ENCODE measurements at places on chromosomes 4 and X.

- DNase-seq, result no peak
Observed at GRCh38 chr4:145498430-145498829, 16.8 kb downstream of the SMAD1 start.

- no peak for DNase-seq
Observed at GRCh38 chrX:112643721-112644120, 36.0 kb downstream of the LHFPL1 start.

DNA sequence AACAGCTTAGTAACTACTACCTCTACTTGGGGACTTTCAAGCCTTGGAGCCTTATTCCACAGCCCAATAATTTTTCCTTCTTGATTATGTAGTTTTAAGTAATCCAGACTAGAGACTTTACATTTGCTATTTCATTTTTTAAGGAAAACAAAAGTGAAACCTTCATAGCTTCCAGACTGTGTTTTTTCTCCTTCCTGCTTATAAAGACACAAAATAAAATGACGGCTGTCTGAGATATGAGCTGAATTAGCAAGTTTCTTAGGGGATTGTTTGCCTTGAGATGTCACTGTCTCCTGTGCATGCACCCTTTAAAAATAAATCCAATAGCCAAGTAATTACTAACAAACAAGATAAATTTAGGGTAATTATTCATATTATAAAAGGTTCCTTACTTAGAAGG lies 78.8 kb upstream of the PACRGL start:
- DNase-seq, result no peak

DNA sequence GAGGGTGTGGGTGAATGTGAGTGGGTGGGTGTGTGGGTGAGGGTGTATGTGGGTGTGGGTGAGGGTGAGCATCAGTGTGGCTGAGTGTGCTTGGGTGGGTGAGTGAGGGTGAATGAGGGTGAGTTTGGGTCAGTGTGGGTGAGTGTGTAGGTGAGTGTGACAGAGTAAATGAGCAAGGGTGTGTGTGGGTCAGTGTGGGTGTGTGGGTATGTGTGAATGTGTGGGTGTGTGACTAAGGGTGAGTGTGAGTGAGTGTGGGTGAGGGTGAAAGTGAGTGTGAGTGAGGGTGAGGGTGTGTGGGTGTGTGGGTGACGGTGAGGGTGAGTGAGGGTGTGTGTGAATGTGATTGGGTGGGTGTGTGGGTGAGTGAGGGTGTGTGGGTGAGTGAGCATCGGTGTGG lies 1676.7 kb upstream of the TENM3 start:
- no peak for DNase-seq

GRCh38 chr4:127214016-127214415 lies 418.7 kb upstream of the INTU start:
- no peak for DNase-seq

All from HAP-1 (cell line).